CD4-positive, alpha-beta T cell treated with Interleukin-21 for 1 hour (primary cell): ENCODE measurements at places on chromosomes 3 and 15.

DNA sequence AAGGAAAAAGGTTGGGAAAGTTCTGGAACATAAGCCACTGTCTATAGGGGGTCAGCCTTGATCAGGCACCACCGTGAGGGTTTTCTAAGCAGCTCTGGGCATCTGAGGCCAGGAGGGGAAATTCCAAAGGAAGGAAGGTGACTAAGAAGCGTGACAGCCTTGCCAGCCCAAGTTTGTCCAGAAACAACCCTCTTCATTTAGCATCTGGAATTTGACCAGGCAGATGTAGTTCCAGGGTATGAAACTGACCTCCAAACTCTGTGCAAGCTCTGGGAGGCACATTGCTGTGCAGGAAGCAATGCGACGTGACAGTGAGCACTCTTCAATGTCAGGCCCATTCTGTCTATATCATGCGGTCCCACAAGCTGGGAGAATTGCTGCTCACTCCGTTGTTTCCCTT is 85.4 kb upstream of the TPM1 start:
- no peak for DNase-seq

DNA sequence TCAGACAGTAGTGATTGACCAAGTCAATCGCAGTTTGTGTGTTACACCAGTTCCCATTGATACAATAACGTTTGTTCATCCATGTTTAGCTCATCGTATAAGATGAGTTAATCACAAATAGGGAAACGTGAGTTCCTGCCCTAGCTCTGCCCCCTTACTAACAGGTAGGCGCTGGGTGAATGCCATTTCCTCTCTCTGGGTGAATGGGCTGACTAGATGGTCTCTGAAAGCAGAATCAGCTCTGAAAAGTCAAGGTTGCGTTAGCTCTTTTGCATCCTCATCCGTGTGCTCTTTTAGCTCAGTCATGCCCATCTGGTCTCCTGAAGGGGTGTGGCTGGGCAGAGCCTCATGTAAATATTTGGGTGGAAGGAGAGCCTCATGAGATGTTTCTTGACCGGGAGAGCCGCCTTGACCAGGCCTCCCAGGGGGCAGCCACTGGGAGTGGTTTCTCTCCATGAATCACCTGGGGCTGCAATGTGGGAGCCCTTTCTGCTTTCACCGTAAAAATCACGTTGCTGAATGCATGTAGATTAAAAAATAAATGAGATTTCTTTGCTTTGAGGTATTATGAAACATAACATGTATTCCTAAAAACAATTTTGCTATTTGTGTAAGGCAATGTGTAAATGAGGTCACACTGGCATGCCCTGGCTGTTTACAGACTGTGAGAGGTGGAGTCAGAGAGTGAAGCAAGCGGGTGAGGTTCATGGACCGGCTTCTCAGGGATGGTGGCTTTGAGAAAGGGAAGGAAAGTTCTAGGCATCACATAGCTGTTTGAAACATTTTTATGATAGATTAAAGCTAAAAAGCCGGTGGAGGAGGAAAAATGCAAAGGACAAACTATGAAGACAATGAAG is 108.4 kb upstream of the RASGRP1 start:
- no peak for DNase-seq

DNA sequence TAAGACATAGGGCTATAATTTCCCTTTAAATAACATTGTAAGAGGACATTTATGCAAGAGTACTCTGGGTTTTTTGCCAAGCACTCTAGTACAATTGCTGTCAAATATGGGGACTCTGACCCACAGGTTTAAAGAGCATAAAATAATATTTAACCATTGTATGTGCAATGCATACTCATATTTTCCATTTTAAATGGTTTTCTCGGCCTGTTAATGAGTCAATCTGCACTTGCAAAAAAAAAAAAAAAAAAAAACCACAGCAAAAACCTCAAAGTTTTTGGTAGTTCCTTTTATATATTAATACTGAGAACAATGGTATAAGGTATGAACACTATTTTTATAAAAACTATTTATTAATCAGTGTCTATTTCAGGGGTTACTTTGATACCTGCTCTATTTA is 304.0 kb upstream of the CBLB start:
- DNase-seq: peak; percentile 28

DNA sequence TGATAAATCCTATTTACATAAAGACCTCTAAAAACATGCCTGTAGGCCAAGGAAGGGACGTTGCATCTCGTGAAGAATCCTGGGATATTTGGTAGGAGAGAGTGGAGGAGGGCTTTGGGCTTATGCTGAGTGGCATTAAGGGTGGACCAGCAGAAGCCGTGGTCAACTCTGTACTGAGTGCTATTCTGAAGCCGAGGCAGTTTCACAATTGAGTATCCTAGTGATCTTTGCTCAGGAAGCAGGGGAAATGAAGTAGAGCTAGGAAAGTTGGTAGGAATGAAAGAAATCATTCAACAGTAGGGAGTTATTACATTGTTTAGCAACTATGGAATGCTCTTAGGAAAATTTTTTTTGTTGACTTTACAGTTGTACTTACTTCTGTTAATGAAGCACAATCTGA is 24.2 kb downstream of the MCTP2 start:
- no peak for DNase-seq

GRCh38 chr3:138297059-138297607 is 32.5 kb downstream of the NME9 start:
- no peak for DNase-seq

DNA sequence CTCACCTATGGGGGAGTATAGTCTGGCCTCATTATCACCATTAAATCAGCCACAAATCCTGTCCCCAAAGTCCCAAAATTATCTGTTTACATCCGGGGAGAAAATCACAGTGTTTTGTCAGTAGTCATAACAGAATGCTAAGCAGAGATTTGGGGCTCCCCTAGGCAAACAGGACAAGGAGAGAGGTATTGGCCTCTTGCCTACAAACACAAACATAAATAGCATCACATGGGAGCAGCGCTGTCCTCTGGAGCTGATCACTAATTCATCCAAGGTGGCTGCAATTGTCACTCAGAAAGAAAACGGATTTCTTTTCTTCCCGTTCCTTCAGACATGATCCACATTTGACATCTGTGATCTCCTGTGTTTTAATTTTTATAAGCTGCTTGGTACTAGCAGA is 1028.1 kb downstream of the NTRK3 start:
- DNase-seq: no peak

GRCh38 chr3:45208586-45208985 is 17.5 kb downstream of the TMEM158 start:
- no peak for DNase-seq
